ENCODE measurements at places on chromosomes 12 and 14.

DNA sequence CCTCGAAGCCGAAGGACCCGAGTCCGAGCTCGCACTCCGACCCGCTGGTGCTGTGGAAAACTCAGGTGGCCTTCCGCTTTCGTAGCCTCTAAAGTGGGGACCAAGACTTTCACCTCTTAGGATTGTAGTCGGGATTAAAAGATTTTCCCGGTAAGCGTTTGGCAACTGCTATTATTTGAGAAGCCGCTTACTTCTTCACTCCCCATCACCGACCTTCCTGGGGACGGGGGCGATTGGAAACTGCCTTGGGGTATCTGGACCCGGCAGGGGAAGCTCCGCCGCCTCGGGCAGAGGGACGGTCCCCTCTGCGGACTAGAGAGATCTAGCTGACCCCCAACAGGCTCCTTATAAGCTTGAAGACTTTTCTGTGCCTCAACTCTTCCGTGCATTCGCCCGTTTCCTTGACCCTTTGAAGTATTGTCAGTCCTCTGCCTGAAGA is 659 bp downstream of the TRAFD1 start:
- DNase-seq, result no peak

GRCh38 chr12:52148464-52149181 is 43.2 kb downstream of the KRT80 start:
- DNase-seq, result no peak

GRCh38 chr14:97625477-97625876 is 828.3 kb downstream of the VRK1 start:
- DNase-seq, result no peak

GRCh38 chr12:106601031-106601430 is 18.2 kb downstream of the RFX4 start:
- no peak for DNase-seq

DNA sequence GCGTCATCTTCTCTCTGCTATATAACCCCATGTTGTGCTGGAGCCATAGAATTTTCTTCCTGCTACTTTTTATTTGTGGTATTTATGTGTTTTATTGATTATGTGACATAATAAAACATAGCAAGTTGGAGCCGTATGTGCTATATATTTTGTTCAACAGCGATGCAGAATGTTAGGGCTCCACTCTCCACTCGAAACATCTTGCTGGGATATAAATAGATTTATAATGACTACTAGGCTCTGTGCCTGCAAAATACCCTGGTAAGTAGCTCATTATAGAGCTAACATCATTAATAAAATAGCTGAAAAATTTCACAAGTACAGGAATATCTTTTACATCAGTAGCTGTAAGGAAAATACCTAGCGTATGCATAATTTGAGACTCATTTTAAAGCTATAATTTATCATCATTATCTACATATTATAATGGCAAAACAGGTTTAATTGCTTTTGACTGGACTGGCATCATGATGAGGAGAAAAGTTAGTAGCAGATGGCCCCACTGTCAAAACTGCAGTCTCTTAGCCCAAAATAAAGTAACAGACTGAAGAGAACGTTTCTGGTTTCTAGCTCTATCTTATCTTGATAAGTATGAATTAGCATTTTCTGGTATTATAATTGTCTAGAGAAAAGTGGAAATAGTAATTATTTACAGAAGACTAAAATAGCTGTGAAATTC is 263.0 kb downstream of the NEDD1 start:
- DNase-seq, result no peak
